Urothelium cell line (cell line): ENCODE measurements at places on chromosomes 7 and 10.

DNA sequence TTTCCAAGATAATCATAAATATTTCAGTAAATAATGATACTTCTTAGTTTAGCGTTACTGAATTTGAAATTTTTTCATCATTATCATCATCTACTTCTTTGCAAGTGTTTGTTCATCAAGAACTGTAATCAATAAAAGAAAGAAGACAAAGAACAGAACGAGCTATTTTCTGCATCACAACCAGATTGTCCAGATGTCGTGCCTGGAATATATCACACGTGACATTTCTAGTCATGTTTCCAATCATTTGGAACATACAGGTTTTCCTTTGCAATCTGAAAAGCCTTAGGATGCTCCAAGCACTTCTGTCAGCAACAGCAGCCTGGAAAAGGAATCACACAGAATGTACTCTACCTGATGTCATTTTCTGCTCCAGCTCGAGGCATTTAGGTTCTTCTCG is 107.4 kb downstream of the FAM107B start:
- no peak for DNase-seq

DNA sequence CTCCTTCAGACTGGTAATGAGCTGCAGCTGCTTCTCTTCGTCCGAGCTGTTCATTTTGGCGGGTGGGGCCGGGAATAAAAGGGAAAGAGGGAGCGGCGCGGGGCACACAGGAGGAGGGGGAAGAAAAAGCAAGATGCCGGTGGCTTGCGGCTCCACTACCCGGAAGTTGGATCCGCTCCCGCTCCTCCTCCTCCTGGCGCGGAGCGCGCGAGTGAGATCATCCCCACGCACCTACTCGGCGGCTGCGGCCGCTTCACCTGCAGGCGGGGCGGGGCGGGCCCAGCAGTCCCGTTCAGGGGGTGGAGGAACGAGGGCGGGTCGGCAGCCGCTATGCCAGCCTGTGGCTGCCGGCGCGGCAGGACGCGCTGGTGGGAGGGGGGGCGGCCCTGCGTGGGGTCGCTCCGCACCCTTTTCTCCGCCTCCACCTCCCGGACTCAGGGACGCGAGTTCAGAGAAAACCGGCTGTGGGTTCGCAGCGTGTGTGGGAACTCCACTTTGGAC is at the start of gene SHTN1:
Gene SHTN1, minus strand, starts transcription at position 162 of the 501 bp plus-strand sequence. Its CDS starts 108 bp downstream, at position 54.
- DNase-seq, result peak; percentile 68

DNA sequence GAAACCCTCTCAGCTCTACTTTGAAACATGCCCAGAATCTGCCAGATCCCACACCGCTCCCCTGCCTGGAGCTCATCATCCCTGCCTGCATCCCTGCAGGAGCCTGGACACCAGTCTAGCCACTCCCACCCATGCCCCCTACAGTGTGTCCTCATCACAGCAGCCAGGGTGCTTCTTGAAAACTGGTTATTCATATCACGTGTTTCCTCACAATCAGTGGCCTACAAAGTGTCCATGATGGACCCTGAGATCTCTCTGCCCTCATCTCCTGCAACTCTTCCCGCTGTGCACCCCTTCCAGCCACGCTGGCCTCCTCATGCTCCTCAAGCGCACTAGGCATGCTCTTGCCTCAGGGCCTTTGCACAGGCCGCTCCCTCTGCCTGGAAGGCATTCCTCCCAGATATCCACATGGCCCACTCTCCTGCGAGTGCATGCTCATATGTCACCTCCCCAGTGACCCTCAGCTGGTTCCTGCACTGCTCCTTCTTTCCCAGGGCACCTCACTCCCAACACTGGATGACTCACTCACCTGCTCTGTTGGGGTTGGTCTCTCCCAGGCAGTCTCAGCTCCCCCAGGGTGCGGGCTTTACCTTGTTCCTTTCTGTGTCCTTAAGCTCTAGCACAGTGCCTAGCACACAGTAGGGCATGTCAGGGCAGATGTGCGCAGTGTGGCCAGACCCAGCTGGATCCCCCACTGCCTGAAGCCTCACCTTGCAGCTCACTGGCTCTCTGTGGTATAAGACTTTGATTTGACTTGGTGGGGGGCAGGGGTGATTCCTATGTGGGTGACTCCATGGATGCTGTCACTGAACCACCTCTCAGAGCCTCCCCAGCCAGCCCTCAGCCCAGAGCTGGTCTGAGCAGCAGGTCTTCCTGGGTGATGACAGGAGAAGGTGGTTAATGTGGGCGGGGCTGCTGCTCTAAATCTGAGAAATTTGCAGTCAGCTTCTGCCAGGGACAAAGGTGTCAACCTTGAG is 37.3 kb downstream of the CDH23 start:
- DNase-seq, result no peak

GRCh38 chr7:41847606-41848005 is 144.7 kb upstream of the INHBA start:
- no peak for DNase-seq

DNA sequence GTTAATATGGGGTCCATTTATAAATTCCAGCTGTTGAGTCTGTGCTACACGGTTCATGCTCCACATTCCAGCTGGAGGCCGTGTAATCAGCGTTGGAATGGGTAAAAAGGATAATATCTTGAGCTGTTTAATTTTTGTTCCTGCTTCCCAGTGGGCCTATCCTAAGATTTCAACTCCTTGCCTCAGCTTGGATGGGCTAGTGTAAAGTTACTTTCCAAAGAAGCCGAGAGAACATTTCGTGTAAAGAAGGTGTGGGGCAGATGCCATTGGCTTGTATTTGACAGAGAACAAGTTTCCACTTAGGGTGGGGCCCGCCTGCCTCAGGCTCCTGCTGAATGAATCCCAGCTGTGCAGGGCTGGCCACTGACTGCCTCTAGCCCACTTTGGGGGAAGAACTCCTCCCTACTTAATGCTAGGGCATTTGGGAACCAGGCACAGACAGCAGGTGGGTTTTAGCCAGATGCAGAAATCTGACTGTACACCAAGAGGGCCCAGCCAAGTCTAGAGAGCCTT is 125.9 kb upstream of the LYZL2 start:
- DNase-seq, result no peak

- DNase-seq, result no peak
These were observed 117.9 kb upstream of the KLF6 start for GRCh38 chr10:3902809-3903410.

GRCh38 chr10:113550365-113550764 is 2.5 kb upstream of the HABP2 start:
- DNase-seq, result no peak

DNA sequence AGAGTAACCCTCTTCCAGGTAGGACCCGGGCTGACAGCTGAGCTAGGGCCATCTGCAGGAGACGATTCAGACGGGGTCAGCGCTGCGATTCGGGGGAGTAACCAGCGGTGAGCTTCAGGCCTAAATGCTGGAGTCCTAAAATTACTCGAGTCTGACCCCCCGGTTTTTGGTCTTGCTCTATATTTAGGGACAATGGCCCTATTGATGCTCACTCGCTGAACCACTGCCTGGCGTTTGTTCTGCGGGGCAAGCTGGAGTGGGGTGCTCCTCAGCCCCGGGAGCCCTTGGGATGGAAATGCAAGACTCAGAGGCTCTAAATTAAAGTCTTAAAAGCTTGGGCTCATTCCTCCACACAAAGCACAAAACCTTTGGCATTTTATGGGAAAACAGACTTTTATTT is 120.0 kb downstream of the PRKAG2 start:
- DNase-seq, result no peak

GRCh38 chr10:12835709-12836108 is 165.8 kb downstream of the CCDC3 start:
- DNase-seq, result peak; percentile 74

- no peak for DNase-seq
These were observed 826 bp downstream of the CHPF2 start for GRCh38 chr7:151232917-151233701.

- peak; percentile 23 for DNase-seq
These were observed 1.5 kb upstream of the KAT6B start for GRCh38 chr10:74824900-74825370.

DNA sequence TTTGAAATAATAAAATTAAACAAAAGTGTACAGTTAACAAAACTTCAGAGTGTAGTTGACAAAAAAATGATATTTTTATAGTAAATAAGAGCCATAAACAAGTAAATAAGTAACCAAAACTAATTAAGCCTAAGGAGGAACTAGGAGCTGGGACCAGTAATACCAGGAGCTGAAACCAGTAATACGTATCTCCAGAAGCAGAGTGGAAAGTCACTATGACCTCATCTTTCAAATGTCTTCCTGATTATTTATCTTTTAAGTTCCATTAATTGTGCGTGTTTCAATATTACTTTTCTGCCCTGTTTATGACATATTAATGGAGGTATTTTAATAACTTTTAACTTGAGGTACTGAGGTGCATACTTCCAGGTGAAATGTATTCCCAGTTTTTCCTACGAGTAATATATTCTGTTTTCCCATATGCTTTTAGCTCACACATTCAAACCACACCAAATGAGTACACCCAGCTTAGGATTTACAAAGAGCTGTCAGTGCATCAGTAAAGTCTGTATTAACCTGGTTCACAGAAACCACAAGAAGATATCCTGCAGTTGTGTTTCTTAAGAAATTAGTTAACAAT is 283.7 kb upstream of the HGF start:
- no peak for DNase-seq

DNA sequence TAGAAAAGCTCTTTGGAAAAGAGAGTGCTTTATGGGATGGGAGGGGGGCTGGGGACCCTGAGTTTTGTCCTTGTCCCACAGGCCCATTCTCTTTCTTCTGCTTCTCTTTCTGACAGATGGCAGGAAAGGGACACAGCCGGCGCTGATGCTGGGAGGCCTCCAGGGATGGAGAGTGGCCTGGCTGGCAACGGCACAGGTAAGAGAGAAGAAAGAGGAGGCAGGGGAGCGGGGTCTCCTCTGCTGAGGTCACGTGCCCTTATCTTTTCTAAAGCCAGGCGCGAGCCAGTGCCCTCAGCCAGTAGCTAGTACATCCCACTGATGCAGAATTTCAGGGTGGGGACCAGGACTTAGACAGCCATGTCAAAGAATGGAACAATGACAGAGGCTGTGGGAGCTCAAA is 9.2 kb downstream of the ZNF775 start:
- no peak for DNase-seq

DNA sequence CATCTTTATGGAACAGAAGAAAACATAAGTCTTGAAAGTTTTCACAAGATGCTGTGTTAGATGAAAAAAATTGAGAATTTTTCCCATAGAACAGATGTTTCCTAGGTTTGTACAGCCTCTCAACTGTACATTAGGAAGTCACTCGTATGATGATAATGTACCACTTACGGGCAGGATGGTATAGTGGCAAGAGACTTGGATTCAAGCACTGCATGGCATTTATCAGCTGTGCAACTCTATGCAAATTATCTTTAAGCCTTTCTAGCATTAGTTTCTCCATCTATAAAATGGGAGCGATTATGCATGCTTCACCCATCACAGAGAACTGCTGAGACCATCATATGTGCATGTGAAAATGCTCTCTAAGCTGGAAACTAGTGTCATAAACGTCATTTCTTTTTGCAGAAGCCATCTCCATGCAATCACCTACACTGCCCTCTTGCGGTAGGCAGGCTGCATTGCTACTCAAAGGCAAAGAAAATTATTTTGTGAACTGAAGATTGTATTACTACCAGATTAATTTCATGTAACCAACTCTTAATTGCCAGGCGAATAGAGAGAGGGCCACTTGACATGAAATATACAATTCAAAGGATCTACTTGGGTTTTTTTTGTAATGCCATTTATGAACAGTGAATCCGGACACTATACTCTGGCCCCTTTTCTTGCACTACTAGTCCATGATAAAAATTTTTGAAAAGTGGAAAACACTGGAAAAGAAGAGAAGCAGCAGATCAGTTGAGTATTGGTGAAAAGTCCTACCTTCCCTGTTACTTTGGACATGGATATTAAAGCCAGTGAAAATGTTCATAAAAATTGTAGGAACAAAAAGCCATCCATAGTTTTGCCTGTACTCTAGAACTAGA is 102.3 kb downstream of the JAZF1 start:
- DNase-seq, result peak; percentile 61

DNA sequence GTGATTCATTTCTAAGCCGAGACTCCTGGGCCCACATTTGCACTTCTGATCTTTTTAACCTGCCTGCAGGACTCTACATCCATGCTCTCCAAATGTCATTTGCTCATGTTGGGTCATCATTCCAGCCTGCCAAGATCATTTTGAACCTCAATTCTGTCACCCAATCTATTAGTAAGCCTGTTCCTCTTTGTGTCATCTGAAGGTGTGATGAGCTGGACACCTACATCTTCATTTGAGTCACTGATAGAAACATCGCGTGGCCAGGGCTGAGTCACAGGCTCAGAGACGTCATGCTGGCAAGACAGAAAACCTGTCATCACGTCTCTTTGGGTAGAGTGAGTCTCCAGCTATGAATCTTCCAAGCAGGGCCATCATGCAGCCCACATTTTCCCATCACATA is 65.3 kb upstream of the SLF2 start:
- peak; percentile 44 for DNase-seq

DNA sequence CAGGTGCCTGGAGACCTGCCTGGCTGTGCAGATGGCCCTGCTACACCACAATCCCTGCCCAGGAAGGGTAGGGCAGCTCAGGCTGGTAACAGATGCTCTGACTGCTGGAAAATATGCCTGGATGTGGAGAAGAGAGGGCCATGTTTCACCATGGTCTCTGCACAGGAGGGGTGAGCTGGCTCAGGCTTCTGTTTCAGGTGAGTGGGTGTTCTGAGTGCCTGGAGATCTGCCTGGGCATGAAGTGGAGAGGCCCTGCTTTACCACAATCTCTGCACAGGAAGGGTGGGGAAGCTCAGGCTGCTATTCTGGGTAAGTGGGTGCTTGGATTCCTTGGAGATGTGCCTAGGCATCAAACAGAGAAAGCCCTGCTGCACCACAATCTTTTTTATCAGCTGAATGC is 350.1 kb downstream of the KIF20B start:
- peak; percentile 20 for DNase-seq

- no peak for DNase-seq
These were observed 14.7 kb upstream of the FAM171A1 start for GRCh38 chr10:15385552-15386455.

DNA sequence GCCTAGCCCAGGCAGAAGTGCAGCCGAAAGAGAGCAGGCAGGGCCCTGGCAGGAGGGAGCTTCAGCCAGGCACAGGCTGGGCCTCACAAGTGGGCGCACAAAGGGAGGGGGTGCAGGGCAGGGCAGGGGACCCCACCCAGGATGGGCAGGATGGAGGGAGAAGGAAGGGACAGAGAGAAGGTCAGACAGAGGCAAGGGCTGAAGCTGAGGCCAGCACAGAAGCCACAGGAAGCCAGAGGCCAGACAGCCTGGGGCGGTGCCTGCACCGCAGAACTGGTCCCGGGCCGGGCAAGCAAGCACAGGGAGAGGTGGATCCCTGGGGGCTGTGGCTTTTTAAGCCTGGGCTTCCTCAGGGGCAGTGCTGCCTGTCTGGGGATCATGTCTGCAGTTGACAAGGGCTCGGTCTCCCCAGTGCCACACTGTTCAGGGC is 16.7 kb downstream of the NOS3 start:
- no peak for DNase-seq

- DNase-seq, result peak; percentile 24
These were observed 1196.9 kb downstream of the SORCS3 start for GRCh38 chr10:105837951-105838350.

DNA sequence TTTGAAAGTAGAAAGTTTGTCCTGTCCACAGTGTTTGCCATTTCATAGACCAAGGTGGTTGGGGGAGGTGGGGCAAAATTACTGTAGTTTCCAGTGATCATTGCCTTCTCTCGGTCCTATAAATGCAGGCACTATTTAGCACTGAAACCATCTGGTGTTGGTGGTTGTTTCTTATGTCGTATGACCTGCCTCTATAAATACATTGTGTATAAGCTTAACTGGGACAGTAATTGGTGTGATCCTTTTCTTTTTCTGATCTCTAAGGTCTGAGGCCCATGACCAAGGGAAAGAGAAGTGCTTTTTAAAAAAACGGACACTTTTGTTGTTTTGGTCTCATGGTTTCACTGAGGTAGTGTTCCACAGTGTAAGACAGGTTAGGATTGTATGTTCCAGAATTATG is 63.1 kb downstream of the AUTS2 start:
- no peak for DNase-seq
